ENCODE measurements at places on chromosomes 7 and 10. TPM values are rescaled to one million over a fixed set of nuclear protein-coding genes. Genes with fewer than 3 reads are reported as not detected.

Gene PDK4
- 664 TPM for total RNA-seq

GRCh38 chr7:116582806-116583444, 58.1 kb downstream of the CAV1 start:
- no peaks in the 10 kb centered on the region for H3K27me3 ChIP-seq
- no peak overlapping the region for H3K4me3 ChIP-seq

Gene KCNIP2
- 11.6 TPM for total RNA-seq

Gene MSMB
- total RNA-seq, result not detected

Gene GPRIN2
- 39.9 TPM for total RNA-seq

Gene PKD2L1
- not detected for total RNA-seq

DNA sequence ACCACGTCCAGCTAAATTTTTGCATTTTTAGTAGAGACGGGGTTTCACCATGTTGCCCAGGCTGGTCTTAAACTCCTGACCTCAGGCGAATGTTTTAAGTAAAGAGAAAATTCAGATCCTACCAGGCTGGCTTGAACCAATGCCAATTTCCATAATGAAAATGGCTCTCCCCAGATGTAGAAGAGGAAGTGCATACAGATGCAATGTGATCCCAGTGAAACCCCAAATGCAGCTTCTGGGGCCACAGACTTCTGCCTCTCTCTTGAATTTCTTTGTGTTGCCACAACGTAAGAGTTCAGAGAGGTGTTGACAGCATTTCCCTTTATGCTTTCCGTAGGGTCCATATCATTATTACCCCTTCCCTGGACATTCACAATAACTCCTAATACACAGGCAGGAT, 29.6 kb upstream of the GOT1 start:
- no peak for DNase-seq
- H3K36me3 ChIP-seq, result no peaks in the 10 kb centered on the region
- no peak overlapping the region for H3K4me3 ChIP-seq
- no peaks in the 10 kb centered on the region for H3K4me1 ChIP-seq
- no peaks in the 10 kb centered on the region for H3K27me3 ChIP-seq
- H3K27ac ChIP-seq, result no peak overlapping the region

DNA sequence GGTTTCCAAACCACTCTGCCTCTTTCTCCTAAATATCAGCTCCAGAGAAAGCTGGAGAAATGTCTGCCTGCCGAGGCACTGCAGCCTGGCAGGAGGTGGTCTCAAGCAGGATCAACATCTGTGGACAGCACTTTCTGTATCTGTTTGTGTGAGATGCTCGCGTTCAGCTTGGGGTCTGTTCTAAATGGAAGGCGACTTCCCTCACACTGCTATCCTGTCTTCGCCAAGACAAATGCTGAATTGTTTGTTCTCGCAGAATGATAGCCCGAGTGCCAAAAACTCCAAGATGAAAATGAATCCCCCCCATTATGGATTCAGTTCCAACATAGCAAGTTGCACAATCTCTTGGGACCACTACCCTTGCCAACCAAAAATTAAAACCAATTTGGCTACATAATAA, 72.2 kb upstream of the PALS2 start:
- no peak overlapping the region for H3K27ac ChIP-seq
- no peaks in the 10 kb centered on the region for H3K36me3 ChIP-seq
- H3K4me1 ChIP-seq, result no peaks in the 10 kb centered on the region
- DNase-seq, result no peak
- no peak overlapping the region for H3K4me3 ChIP-seq
- no peaks in the 10 kb centered on the region for H3K27me3 ChIP-seq

- H3K27me3 ChIP-seq, result no peaks in the 10 kb centered on the region
- H3K4me1 ChIP-seq, result no peaks in the 10 kb centered on the region
- H3K27ac ChIP-seq, result no peak overlapping the region
- no peak overlapping the region for H3K4me3 ChIP-seq
- DNase-seq, result no peak
- no peaks in the 10 kb centered on the region for H3K36me3 ChIP-seq
Measured at GRCh38 chr10:97066877-97067555, 118.7 kb downstream of the SLIT1 start.

Gene CTAGE4
- total RNA-seq, result 20.0 TPM

DNA sequence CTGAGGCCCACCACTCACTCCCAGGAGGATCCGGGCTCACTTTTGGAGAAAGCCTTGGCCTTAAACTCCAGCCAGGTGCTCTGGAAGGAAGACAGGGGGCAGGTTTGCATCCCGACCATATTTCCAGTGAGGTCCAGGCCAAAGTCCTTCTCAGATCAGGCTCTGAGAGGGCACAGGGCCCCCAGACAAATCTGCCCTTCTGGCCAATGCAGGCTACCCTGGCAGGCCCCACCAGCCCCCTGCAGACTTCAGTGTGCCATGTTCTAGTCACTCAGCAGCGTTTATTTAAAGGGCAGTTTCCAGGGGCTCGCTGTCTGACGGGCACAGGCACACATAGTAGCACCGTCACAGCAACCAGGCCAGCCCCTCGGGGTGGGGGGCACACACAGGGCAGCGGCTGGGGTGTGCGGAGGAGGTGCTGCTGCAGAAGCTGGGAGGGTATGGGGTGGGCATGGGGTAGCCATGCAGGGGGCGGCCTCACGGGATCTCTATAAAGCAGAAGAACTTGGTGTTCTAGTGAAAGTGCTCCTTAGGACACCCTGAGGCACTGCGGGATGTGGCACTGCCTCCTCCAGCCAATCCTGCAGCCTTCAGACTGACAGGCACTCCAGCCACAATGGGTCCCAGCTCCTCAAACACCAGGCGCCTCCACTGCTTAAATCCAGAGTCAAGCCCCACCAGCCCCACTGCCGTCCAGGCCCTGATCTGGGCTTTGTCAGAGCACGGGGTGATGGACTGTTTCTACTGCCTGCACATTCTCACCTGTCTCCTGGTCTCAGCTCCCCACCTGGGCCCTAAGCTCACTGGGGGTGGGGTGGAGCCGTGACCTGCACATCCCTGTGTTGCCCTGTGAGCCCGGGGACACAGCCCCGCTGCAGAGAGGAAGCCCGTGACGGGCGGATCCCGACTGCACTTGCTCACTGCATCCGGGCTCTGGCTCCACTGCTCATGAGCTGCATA, 9.6 kb upstream of the PYROXD2 start:
- peak; percentile 41 for DNase-seq
- H3K4me1 ChIP-seq, result no peaks in the 10 kb centered on the region
- no peaks in the 10 kb centered on the region for H3K27me3 ChIP-seq
- no peak overlapping the region for H3K4me3 ChIP-seq
- peaks cover 69% of the 10 kb centered on the region for H3K36me3 ChIP-seq

Gene SH2D4B
- not detected for total RNA-seq

GRCh38 chr7:69840248-69840647, 242.0 kb downstream of the AUTS2 start:
- H3K36me3 ChIP-seq, result no peaks in the 10 kb centered on the region
- DNase-seq, result no peak
- H3K4me1 ChIP-seq, result no peaks in the 10 kb centered on the region
- no peaks in the 10 kb centered on the region for H3K27me3 ChIP-seq
- H3K27ac ChIP-seq, result no peak overlapping the region
- H3K4me3 ChIP-seq, result no peak overlapping the region

DNA sequence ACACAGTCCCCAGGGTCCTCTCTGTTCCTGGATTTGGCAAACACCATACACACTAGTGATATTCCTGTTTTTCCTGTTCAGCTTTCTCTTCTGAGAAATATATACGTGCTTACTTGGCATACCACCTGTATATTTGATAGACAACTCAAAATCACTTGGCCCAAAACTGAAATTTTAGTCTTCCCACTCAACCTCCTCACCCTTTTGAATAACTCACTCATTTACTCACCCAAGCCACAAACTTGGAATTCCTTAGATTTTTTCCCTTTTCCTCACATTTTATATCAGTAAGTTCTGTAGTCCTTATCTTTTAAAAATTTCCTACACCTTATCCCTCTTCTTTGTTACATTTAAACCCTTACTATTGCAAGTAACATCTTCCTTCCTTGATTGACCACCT, 143.4 kb downstream of the PPP1R3A start:
- no peak for DNase-seq
- H3K36me3 ChIP-seq, result no peaks in the 10 kb centered on the region
- no peak overlapping the region for H3K27ac ChIP-seq
- no peaks in the 10 kb centered on the region for H3K4me1 ChIP-seq
- H3K4me3 ChIP-seq, result no peak overlapping the region

Gene TMEM229A
- total RNA-seq, result 10.6 TPM

- H3K4me3 ChIP-seq, result no peak overlapping the region
- H3K4me1 ChIP-seq, result peaks cover 4% of the 10 kb centered on the region
- DNase-seq, result no peak
- H3K27me3 ChIP-seq, result no peaks in the 10 kb centered on the region
Measured at GRCh38 chr10:46014683-46015405, 15.6 kb downstream of the NCOA4 start.

DNA sequence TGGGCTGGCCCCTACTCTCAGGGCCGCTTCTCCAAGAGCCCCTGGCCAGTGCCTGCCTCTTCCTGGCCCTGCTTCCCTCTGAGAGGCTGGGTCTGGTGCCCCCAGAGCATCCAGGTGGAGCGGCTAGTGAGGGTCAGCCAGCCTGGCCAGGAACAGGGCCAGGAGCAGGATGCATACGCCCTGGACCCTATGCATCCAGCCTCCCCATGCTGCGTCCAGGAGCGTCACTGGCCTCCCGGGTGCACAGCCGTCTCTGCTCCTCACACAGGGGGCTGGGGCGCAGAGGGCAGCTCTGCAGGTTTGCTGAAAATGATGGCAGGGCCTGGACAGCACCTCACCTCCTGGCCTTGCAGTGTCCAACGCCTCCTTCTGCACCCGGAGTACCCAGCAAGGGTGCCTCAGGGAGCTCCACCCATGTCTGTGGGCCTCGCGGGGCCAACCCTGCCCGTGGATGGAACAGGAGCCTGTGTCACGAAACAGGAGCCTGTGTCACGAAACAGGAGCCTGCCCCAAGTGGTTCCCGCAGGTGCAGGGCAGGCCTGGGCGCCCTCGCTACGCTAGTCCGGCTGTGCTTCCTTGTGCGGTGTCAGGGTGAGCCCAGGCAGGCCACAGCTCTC, 246.2 kb upstream of the PPP2R2D start:
- H3K27me3 ChIP-seq, result no peaks in the 10 kb centered on the region
- DNase-seq, result no peak
- no peaks in the 10 kb centered on the region for H3K36me3 ChIP-seq
- H3K4me1 ChIP-seq, result no peaks in the 10 kb centered on the region
- H3K4me3 ChIP-seq, result no peak overlapping the region

Gene TIMM23B
- total RNA-seq, result 28.1 TPM

- no peaks in the 10 kb centered on the region for H3K4me1 ChIP-seq
- H3K27me3 ChIP-seq, result no peaks in the 10 kb centered on the region
- no peaks in the 10 kb centered on the region for H3K36me3 ChIP-seq
- no peak for DNase-seq
Measured at GRCh38 chr10:129045599-129045998, 421.4 kb upstream of the MGMT start.

DNA sequence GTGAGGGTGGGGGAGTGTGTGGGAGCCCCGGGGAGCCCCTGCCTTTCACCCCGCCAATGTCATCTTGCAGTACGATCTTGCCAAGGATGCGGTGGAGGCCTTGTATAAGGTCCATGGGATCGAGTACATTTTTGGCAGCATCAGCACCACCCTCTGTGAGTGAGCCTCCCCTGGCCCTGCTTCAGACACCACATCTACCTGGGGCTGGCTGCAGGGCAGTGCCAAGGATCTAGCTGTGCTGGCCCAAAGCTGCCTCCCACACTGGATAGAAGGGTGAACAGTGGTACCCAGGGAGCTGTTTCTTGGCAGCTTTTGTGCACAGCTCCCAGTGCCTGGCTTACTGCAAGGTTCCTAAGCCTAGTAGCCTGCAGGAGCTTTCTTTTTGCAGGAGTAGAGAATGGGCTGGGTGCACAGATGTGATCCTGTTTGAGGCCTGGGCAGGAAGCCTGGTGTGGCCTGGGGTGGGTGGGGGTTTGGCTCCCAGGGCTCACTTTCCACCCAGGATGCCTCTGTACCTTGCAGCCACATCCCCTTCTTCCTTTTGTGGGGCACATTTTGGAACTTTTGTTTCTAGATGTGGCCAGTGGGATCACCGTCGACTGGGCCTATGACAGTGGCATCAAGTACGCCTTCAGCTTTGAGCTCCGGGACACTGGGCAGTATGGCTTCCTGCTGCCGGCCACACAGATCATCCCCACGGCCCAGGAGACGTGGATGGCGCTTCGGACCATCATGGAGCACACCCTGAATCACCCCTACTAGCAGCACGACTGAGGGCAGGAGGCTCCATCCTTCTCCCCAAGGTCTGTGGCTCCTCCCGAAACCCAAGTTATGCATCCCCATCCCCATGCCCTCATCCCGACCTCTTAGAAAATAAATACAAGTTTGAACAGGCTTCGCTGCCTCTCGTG, 12.2 kb upstream of the CPA1 start:
- no peaks in the 10 kb centered on the region for H3K4me1 ChIP-seq
- H3K4me3 ChIP-seq, result no peak overlapping the region
- no peaks in the 10 kb centered on the region for H3K27me3 ChIP-seq
- peak overlapping the region; percentile 35 for H3K27ac ChIP-seq
- H3K36me3 ChIP-seq, result no peaks in the 10 kb centered on the region
- DNase-seq, result no peak

Gene BTBD16
- not detected for total RNA-seq

Gene PTPRZ1
- not detected for total RNA-seq

Gene HOXA1
- 2.0 TPM for total RNA-seq

DNA sequence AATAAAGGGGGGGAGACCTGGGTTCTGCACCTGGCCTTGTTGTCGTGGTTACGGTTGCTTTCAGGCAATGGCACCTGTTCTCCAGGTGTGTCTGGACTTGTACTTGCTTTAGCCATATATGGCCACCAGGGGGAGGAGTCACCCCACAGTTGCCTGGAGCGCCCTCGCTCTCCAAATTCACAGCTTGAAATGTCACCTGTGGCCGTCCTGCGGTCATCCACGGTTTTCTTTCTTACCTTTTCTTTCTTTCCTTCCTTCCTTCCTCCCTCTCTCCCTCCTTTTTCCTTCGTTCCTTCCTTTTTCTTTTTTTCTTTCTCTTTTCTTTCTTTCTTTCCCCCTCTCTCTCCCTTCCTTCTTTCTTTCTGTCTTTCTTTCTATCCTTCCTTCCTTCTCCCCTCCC, 157.2 kb upstream of the ZNF92 start:
- H3K4me1 ChIP-seq, result no peaks in the 10 kb centered on the region
- no peak overlapping the region for H3K27ac ChIP-seq
- H3K36me3 ChIP-seq, result no peaks in the 10 kb centered on the region
- H3K27me3 ChIP-seq, result no peaks in the 10 kb centered on the region

GRCh38 chr10:11612021-11613001, 861 bp upstream of the USP6NL start:
- peak overlapping the region; percentile 99 for H3K4me3 ChIP-seq
- H3K27me3 ChIP-seq, result no peaks in the 10 kb centered on the region
- no peak for DNase-seq
- H3K36me3 ChIP-seq, result no peaks in the 10 kb centered on the region

Data from Peyer's patch (tissue), 4 donors.